ENCODE measurements at places on chromosomes 5 and 9.

- no peak for DNase-seq
Measured at GRCh38 chr5:66777868-66778267, 181.7 kb downstream of the MAST4 start.

DNA sequence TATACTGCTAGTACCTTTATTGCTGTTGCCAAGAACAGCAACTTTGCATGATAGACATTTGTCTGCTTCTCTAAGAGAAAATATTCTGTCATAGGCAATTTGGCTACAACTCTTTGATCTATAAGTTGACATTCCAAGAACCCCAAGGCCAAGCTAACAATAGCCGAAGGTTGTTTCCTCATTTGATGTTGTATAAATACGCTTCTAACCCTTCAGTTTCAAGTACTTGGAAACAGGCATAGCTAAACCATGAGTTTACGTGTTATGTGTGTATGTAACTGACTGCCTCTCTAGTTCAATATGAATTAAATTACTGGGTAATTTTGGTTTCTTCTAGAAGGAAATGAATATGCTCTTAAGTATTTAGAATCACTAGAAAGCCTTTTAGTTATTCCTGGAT lies 1034.0 kb downstream of the TLE4 start:
- no peak for DNase-seq

DNA sequence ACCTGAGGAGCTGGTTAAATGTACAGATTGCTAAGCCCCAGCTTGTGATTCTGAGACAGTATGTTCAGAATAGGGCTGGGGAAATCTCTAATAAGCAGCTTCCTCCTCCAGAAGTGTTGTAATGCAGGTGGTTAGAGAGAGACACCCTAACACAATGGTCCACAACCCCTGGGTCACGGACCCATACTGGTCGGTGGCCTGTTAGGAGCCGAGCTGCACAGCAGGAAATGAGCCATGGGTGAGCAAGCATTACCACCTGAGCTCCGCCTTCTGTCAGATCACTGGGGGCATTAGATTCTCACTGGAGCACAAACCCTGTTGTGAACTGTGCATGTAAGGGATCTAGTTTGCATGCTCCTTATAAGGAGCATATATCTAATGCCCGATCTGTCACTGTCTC lies 61.8 kb downstream of the SLC36A1 start:
- DNase-seq: no peak

- DNase-seq: peak; percentile 47
Measured at GRCh38 chr5:115544436-115545350, at the start of gene FEM1C. Gene FEM1C (minus strand): TSS chr5:115544775. CDS start chr5:115543493, 1,282 bp downstream.

DNA sequence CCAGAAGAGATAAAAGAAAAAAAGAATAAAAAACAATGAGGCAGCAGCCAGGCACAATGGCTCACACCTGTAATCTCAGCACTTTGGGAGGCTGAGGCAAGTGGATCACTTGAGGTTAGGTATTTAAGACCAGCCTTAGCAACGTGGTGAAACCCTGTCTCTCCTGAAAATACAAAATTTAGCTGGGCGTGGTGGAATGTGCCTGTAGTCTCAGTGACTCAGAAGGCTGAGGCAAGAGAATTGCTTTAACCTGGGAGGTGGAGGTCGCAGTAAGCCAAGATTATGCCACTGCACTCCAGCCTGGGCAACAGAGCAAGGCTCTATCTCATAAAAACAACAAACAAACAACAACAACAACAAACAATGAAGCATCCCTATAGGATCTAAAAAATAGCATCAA lies 121.5 kb downstream of the HMHB1 start:
- no peak for DNase-seq

GRCh38 chr5:4191703-4192102 lies 596.1 kb downstream of the IRX1 start:
- DNase-seq: no peak

DNA sequence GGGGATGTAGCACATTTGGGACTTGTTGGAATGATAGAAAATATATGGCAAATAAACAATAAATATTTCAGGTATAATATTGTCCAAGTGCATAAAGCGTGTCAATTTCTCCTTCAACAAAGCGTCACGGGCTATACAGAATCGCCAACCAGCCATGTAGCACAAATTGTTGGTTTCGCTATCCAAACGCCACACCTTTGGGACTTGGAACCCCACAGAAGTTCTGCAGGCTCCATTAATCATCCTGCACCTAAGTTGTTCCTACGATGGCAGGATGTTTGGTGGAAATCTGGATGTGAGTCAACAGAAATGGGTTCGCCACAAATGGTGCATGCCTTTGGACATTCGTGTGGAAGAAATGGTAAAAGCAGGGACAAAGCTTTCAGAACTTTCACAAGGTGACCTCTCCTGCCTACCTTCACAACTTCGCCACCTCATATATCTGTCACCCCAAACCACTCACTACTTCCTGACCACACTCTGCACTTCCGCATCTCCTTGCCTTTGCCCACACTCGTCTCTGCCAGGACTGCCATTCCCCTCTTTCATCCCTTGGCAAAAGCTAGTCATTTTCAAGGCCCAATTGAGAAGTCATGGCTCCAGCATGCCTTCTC lies 95.7 kb downstream of the LHFPL2 start:
- no peak for DNase-seq

DNA sequence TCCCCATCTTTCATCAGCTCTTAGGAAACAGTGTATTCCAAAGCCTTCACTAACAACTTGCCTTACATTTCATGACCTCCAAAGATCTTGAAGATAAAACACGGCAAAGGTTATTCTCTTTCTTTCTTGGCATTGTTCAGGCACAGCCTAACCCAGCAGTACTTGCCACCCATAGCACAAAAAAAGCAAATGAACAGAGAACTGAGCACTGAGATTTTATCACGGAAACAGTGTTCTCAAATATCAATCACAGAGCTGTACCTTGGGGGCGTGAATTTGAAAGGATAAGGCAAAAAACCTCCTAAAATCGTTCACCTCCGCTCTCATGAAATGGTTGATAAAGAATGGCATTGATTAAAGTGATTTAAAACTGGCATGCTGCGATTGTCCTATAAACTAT lies 16.9 kb upstream of the KCNV2 start:
- no peak for DNase-seq

GRCh38 chr5:43854697-43855292 lies 251.8 kb downstream of the NNT start:
- no peak for DNase-seq

DNA sequence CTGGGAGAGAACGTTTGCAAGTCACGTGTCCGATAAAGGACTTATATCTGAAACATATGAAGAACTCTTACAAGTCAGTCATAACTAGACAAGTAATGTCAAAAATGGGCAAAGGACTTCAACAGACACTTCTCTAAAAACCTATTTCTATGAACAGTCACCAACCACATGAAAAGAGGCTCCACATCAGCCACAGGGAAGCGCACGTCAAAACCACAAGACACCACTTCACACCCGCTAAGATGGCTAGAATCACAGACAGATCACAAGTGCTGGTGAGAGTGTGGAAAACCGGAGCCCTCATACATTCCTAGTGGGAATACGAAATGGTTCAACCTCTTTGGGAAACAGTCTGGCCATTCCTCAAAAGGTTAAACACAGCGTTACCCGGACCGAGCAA lies 11.5 kb upstream of the CARD9 start:
- DNase-seq: no peak

DNA sequence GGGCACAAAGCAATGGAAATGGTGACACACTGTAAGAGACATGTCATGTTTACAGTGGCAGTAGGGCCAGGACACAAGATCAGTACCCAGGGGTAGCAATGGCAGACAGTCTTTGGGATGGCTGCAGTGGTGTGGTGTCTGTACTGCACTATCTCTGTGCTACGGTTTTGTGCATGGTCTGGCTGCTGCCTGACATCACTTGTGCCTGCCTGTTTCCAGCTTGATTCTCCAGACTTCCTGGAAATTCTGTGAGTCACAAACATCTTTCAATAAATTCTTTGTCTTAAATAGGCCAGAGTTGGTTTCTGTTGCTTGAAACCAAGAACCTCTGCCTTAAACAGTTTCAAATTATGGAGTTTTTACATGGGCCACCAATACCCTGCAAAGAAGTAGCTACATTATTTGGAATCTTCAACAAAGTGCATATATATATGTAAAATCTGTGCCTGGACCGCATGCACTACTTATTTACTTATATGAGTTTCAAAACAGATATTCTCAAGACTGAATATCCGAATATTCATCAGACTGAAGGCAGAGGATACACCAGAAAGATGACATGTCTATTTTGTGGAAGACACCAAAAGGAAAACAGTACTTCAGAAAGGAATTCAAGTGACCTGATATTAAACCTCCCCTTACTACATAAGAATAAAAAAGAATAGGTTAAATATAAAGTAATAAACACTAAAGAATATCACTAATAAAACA lies 188.1 kb downstream of the RFX3 start:
- DNase-seq: no peak

GRCh38 chr5:113917997-113918396 lies 404.5 kb downstream of the YTHDC2 start:
- no peak for DNase-seq

DNA sequence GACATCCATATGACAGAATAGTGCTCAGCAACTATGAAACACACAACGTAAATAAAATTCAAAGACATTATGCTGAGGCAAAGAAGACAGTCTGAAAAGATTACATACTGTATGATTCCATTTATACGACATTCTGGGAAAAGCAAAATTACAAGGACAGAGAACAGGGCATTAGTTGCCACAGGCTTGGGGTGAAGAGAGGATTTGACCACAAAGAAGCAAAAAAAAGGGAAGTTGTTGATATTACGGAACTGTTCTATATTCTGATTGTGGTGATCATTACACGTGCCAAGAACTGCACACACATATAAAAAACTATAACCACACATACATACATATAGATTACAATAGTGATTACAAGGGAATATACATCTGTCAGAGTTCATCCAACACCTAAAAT lies 24.1 kb downstream of the CDK5RAP2 start:
- no peak for DNase-seq

DNA sequence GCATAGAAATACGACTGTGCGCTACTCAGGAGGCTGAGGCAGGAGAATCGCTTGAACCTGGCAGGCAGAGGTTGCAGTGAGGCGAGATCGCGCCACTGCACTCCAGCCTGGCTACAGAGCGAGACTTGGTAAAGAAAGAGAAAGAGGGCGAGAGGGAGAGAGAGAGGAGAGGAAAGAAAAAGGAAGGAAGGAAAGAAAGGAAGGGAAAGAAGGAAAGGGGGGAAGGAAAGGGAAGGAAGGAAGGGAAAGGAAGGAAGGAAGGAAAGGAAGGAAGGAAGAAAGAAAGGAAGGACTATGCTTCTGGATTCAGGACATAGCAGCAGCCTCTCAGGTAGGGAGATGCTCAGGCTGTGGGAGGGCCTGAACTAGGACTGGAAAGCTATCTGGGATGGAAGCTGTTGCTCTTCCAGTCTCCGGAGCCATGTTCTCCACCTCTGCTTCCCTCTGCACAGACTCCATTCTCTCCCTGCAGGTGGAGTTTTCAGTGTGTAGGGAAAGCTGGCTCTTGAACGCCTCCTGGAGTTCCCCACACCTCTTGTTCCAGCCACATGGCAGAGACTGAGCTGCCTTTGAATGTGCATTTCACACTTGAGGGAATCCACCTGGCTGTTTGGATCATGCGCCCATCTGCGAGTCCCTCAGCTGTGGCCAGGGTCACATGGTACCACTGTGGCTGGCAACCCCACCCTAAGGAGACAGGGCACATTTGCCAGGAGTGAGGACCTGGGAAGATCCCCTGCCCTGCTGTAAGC lies 9.1 kb downstream of the SWI5 start:
- DNase-seq: no peak

- no peak for DNase-seq
Measured at GRCh38 chr5:74945561-74946165, 79.5 kb upstream of the FAM169A start.

- DNase-seq: no peak
Measured at GRCh38 chr9:135958485-135958884, 2.7 kb downstream of the UBAC1 start.

DNA sequence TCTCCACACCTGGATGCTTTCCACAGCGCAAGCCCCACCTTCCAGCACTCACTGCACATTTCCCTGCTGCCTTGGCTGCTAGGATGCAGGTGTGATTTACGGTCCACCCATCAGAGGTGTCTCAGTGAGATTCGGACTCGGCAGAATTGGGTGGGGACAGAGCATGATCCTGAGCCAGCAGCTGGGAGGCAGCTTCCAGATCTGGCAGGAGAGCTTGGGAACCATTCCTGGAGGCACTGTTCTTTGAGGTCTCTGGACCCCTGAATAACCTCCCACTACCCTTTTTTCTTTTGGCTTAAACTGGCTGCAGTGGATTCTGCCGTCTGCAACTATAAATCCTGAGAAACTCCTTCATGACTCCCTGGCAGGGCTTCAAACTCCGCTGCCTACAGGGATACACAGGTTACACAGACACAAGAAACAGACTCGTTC lies 99.6 kb upstream of the PHYKPL start:
- no peak for DNase-seq

- DNase-seq: no peak
Measured at GRCh38 chr5:43034591-43034968, 5.5 kb downstream of the ANXA2R start.

GRCh38 chr9:121698627-121699570 lies 47.5 kb downstream of the DAB2IP start:
- no peak for DNase-seq

- DNase-seq: no peak
Measured at GRCh38 chr5:109690242-109690974, 681 bp downstream of the MAN2A1 start.

DNA sequence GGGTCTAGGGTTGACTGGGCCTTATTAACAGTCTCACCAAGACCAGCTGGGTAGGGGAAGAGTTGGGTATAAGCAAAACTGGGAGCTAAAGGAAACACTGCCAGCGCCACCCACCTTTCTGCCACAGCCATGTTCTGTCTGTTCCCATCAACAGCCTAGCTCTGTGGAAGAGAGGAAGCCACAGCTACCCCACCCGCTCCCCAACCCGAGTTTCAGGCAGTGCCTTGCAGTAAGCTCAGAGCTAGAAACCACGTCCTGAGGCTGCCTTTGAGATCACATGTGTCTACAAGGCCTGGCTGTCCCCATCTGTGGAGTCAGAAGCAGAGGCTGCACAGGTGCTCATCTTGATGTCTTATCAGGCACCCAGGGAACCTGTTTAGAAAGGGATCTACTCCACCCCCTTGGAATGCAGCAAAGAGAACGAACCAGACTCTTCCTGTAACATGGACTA lies 15.3 kb downstream of the HNRNPH1 start:
- DNase-seq: no peak

DNA sequence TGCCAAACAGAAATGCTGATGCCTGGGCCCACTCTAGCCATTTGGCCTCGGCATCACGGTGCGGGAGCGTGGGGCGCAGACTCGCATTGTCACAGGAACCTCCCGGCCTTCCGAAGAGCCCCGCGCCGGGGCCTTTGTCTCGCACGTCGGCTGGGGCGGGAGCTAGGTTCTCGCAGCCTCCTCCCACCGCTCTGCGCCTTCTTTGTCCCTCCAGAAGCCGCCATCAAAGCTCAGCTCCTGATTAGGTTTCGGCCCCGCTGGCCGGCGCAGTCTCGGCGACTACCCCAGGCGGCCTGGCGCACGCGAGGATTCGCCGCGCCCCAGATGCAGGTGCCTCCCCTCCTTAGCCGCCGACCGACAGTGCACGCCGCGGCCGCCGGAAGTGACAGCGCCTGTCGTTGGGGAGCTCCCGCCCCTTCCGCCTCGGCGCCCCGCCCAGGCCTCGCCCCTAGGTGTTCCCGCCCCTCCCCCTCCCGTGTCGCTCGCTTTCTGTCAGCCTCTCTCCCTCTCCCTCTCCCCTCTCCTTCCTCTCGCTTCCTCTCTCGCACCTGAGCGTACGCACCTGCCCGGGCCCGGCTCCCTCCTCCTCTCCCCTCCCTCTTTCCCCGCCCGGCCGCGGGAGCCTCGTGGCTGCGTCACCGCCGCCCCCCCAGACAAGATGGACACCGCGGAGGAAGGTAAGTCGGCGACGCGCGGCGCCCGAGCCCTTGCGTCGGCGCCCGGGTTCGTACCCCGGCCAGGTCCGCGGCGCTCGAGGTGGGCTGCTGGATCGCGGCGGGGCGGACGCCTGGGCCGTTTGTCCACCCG lies at the start of gene MARCHF6:
MARCHF6 (plus strand) TSS at position 455 of the 807 bp plus-strand sequence; CDS start at position 659, 204 bp downstream.
- DNase-seq: peak; percentile 75
